ENCODE measurements at places on chromosomes 1 and 21.
A peak's percentile ranks its signal among the peaks of the same experiment; 100 is the strongest.

DNA sequence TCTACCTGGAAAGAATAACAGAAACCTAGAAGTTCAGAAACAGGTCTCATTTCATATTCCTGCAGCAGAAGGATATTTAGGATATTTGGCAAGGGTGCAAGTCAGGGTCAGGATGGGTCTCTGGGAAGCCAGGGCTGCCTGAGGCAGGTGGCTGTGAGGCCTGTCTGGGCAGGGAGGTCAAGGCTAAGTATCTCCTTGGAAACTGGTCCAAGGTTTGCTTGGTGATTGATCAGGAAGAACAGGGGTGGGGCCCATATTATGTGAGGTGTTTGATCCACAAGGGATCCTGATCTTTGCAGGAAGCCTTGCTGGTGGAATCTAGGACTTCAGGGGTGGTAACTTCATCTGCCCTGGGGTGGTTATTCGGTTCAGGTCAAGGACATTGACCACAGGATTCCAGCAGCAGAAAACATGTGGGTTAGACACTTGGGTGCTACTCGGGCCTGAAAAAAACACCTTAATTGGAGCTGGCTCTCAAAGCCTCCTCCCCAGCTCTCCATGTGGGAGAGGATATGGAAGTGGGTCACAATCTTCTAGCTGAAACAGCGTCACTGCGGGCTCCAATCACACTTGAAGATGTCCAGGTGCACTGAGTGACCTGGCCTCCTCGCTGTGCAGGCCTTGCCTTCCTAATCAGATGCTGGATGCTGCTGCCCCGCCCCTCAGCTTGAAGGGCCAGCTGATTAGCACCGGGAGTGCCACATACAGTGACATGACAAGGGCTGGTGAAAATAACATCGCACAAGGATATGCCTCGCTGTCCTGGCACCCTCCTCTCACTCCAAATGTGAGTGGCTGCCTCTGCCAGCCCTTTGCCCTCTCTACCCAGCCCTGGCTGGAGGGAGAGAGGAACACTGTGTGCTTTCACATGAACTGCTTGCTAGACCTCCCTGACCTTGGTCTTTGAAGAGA is 8.7 kb downstream of the CTNNBIP1 start:
- no peak for DNase-seq

DNA sequence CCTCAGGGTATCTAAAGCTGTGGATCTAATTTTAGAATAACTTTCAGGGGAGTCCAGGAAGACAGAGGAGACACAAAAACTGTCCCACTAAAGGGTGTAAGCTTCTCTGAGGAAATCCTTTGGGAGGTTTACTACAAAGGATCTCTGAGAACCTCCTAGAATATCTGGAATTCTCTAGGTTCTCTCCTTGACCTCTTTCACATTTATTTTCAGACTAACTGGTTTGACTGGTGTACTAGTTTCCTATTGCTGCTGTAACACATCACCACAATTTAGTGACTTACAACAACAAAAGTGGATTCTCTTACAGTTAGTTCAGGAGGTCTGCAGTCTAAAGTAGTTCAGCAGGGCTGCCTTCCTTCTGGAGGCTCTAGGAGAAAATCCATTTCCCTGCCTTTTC is 175.3 kb upstream of the KIAA0040 start:
- no peak for DNase-seq

- DNase-seq = no peak
These were observed 92.8 kb downstream of the C1orf21 start for GRCh38 chr1:184479435-184480167.

- no peak for DNase-seq
These were observed 12.5 kb downstream of the NID1 start for GRCh38 chr1:236052232-236052993.

GRCh38 chr1:117629625-117630422 is 24.0 kb downstream of the TENT5C start:
- no peak for DNase-seq

DNA sequence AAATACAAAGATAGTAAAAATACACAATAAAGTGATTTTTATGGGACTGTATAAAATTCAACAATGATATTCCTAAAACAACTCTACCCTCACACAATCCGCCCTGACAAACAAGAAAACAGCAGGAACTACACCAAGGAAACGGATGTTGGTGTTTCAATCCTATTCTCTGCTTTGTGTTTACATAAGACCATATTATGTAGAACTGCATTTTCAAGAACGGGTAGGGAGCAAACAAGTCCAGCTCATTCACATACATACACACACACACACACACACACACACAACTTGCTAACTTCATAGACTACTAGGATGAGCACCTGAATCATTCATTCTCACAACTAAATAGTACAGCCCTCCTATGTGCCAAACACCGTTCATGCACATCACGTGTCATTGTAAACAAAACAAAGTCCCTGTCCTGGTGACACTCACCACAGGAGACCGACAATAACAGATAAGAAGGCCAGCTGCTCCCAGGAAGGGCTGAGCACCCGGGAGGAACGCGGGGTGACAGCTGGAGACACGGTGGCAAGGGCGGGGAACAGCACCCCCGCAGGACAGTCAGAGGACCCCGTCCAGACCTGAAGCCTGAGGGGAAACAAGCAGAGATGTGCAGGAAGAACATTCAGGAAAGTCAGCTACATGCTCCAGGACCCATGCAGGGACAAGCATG is 43.0 kb downstream of the NPHP4 start:
- DNase-seq = no peak

GRCh38 chr1:61670016-61670415 is 54.9 kb downstream of the TM2D1 start:
- DNase-seq = no peak

DNA sequence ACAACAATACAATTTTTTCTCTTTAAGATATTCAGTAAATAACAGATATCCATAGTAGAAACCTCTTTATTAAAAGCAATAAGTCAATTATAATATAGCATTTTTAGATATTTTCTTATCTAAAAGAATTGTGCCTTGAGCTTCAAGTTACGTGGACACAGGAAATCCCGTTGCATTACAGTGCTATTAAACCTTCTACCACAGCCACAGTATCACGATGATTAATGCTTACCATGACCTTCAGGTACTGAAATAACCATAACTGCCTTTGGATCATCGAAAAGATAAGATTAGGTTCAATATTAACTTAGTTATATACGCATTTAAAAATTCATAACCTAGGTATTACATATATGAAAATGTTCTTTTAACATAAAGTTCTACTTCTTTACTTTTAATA is 17.9 kb downstream of the B3GALNT2 start:
- no peak for DNase-seq

- no peak for DNase-seq
These were observed 913.5 kb downstream of the MRPL39 start for GRCh38 chr21:24693779-24694178.

DNA sequence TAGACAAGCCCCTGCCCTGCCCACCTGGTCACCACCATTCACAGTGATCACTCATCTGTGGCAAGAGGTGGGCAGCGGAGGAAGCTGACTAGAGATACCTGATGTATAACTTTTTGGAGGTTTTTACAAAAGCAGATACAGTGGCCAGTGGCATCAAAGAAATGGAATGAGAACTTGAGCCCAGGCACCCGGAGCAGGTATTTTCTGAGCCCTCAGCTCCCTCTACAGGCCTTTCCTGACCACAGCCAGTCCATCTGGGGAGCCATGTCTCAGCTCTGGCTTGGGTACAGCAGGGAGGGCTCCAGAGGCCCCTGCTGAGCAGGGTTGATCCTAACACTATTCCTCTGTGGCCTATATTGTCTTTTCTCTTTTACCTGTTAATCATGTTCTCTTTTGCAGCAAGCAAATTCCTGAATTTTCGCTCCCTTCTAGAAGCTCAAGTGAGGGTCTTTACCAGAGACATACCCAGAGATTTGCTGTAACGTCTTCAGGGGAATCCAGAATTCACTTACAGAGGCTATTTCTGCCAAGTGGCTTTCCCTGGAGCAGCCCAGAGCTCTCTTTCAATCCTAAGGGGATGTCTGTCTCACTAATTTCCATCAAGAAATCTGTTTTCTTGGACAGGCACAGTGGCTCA is 27.3 kb downstream of the GPR157 start:
- DNase-seq = no peak

DNA sequence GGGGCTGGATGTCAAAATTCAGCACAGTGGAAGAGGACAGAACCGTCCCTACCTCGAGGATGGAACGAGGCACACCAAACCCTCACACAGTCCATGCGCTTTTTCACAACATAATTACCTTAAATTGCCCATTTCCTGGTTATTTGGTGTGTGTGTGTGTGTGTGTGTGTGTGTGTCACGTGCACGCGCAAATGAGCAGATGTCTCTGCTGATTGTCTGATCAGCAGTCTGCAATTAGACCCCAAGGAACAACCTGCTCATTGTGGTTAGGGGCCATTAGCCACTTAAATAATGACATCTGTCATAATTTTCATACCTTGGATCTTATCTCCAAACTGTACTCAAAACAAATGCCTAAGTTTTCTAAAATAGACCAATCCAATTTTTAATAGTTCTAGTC is 23.2 kb downstream of the AVPR1B start:
- no peak for DNase-seq

DNA sequence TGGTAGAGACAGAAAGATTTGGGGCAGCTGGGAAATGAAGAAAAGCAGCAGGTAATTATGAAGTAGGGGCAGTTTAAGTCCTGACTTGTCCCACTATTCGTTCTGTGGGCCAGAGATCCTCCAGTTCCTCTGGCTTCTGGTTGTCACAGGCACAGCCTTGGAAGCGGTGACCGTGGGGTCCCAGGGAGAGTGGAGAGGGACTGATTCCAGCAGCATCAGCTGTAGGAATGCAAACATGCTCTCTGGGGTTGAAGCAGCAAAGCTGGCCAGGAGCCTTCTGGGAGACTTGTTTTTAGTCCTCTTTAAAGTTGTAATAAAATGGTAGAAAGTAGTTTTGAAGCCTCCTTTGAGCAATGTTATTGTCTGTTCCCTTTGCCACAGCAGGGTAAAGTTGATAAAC is 488.0 kb downstream of the LMO4 start:
- DNase-seq = no peak

GRCh38 chr1:18581420-18581880 is 49.2 kb upstream of the PAX7 start:
- peak; percentile 12 for DNase-seq

DNA sequence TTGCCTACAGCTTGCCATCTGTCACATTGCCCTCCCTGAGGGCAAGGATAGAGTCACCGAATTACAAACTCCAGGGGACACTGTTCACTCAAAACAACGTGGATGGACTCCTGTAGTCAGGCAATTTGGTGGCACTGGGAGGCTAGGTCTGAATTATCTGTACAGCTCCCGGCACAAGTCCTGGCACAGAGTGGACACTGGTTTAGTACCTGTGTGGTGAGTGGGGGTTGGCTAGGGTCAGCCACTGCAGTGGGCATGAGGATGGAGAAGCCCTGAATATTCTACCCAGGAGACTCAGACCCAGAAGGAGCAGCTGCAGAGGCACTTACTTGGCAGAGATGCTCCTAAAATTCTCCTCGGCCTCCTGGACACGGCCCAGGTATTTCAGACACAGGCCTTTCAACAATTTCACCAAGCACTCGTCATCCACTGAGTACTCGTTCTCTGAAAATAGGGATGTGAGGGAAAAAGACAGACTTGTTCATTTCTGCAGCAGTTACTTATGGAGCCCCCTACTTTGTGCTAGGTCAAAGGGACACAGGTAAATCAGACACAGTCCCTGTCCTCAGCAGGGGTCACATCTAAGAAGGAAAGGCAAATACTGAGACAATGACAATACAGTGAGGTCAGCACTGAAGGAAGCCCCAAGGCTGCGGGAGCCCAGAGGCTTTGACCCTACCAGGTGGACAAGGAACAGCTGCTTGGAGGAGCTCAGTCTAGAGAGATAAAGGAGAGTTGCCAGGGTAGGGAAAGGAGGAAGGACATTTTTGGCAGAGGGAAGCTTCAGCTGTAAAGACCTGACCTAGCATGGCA is 40.5 kb downstream of the TTC39A start:
- DNase-seq = no peak

GRCh38 chr1:228957535-228957934 is 222.3 kb downstream of the RHOU start:
- no peak for DNase-seq

GRCh38 chr1:19436716-19437476 is 48.4 kb downstream of the CAPZB start:
- DNase-seq = no peak

- DNase-seq = no peak
These were observed 126.9 kb upstream of the SLC35F3 start for GRCh38 chr1:233777566-233777965.

- no peak for DNase-seq
These were observed 54.7 kb upstream of the MAN1A2 start for GRCh38 chr1:117312453-117313138.

- DNase-seq = no peak
These were observed 717 bp upstream of the BATF3 start for GRCh38 chr1:212700223-212700891.

DNA sequence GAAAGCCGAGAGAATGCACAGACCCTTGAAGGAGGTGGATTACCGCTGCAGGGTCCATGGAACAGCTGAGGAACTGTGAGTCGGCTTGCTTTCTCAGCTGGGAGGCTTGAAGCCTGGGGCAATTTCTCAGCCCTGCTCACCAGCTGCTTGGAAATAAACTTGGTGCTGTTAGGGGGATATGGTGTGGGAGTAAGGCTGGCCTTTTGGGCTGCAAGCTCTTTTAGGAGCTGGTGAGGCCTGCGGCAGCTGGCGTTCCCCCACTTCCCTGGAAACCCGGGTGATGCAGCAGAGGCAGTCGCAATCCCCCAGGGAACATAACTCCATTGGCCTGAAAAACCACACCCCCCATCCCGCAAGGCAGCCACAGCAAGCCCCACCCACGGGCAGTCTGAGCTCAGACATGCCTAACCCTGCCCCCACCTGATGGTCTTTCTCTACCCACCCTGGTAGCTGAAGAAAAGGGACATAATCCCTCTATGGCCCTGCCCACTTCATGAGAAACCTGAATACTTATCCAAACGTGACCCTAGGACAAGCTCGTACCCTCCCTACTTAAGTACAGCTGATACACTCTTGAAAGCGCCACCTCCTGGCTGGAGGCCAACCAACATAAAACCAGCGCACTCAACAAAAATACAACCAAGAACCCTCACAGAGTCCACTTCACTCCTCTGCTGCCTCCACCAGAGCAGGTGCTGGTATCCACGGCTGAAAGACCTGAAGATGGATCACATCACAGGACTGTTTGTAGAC is 1995.8 kb downstream of the NCAM2 start:
- DNase-seq = no peak

DNA sequence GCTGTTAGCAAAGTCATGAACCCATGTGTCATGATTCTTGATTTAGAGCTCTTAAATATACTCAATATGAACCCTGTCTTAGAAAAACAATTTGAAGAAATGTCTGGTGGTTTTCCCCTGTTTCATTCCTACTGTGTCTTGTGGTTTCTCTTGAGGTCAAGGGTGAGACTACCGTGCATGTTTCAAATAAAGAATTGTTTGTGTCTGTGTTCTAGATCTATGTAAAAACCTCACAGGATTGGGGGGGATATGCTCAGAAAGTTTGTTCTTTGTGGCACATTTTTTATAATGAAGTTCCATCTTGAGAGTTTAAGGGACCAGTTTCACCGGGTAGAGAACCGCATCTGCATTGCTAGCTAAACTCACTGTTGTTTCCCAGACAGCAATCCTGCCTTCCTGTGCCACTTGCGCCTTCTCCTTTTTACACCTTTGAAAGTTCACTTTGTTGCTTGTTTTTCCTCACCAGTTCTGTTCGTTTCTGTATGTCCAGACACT is 30.9 kb upstream of the CACYBP start:
- DNase-seq = no peak
